Psoas muscle (tissue), 8 donors: ENCODE measurements at places on chromosomes 1 and 21. TPM values are rescaled to one million over a fixed set of nuclear protein-coding genes. Genes with fewer than 3 reads are reported as not detected.
A peak's percentile ranks its signal among the peaks of the same experiment; 100 is the strongest.

Gene APOBEC4
- total RNA-seq, result not detected

- no peak for DNase-seq
Observed at GRCh38 chr1:81369833-81370232, 430.9 kb upstream of the ADGRL2 start.

Gene PDIK1L
- total RNA-seq, result 5.8 TPM

Gene NR0B2
- total RNA-seq, result 0.25 TPM

- DNase-seq, result peak; percentile 82
Observed at GRCh38 chr1:72283307-72284083, 1.2 kb upstream of the NEGR1 start.

GRCh38 chr1:16207318-16208269 lies 4.9 kb downstream of the ARHGEF19 start:
- DNase-seq, result no peak

GRCh38 chr1:57218487-57219079 lies 205.3 kb downstream of the DAB1 start:
- DNase-seq, result no peak

- no peak for DNase-seq
Observed at GRCh38 chr1:59697150-59697800, 117.5 kb upstream of the HOOK1 start.

- DNase-seq, result peak; percentile 19
Observed at GRCh38 chr1:9996624-9997582, at the start of gene RBP7. TSS of gene RBP7 (plus strand) at chr1:9997228. CDS start at chr1:9997259, 31 bp downstream.

- DNase-seq, result no peak
Observed at GRCh38 chr1:8790987-8791386, 26.5 kb downstream of the RERE start.

Gene MEGF6
- total RNA-seq, result 4.4 TPM

Gene BNIPL
- 0.06 TPM for total RNA-seq

Gene ZP4
- not detected for total RNA-seq

Gene TEDDM1
- not detected for total RNA-seq

Gene TAS1R1
- total RNA-seq, result not detected

DNA sequence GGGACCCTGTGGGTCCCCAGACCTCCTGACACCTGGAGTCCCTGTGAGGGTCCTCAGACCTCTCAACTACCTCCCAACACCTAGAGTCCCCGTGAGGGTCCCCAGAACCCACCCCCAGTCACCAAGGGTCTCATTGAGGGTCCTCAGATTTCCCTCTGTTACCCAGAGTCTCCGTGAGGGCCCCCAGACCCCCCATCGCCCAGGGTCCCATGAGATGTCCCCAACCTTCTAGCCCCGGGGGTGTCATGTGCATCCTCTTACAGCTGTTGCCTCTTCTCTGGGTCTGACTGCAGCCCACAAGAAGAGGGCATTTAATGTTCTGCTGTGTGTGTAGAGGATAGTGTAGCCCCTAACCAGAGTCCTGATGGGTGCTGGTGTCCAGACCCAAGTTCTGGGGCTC lies 2.0 kb upstream of the GJC2 start:
- no peak for DNase-seq

DNA sequence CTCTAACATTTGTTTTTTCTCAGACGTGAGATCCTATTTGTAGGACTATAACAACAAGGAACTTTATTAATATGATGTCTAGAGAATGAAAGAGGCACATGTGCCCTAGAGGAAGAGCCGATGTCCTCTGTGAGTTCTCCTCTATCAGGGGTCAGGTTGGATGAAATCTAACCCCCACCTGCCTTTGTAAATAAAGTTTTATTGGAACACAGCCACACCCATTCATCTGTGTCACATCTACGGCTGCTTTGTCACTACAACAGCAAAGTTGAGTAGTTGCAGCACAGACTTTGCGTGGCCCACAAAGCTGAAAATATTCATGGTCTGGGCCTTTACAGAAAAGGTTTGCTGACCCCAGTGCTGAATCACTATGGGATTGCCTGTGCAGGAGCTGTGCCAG lies 571 bp upstream of the CAPN9 start:
- DNase-seq, result no peak

Gene TTC3
- total RNA-seq, result 22.2 TPM

Gene VASH2
- total RNA-seq, result 0.16 TPM

DNA sequence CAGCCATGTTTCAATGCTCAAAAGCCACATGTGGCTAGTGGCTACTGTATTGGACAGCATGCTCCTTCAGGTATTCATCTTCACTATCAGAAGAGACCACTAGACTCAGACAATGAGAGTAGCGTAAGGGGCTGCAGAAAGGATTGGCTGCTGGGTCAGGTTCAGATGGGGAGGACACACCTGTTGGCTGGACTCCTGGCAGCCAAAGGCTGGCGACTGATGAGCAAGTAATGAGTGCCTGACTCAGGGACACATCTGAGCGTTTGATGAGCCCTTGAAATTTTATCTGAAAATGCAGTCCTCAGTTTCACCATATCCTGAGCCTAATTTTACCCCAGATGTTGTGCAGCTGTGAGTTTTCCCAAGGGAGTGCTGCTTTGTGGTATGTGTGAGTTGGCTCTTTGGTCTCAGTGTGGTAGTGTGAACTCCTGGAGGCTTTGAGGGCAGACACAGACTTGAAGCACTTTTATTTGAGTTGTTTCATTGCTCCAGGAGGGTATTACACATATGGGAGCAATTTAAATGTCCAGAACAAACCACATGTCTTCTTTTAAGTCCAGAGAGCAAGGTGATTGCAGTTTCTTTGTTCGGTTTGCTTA lies 9.6 kb downstream of the ST6GALNAC3 start:
- no peak for DNase-seq

Gene CSMD2
- 0.22 TPM for total RNA-seq

DNA sequence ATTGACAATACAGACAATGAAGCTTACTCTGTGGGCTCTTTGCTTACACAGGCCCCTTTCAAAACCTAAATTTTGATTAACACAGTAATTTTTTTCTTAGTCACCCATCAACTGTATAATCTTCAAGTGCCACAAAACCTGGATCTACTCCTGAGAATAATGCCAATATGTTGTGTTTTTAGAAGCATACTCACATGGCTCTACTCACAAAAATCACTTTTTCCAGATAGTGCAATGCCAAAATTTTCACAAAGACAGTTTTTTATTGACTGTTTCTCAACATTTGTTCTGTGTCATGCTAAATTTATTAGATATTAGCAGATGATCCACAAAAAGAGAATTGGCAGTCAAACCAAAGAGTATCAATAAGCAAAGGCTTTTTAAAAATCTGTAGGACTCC lies 493.7 kb upstream of the C1orf87 start:
- no peak for DNase-seq

Gene GBP2
- total RNA-seq, result 26.8 TPM

- DNase-seq, result no peak
Observed at GRCh38 chr1:47756411-47756810, 240.8 kb downstream of the TRABD2B start.

DNA sequence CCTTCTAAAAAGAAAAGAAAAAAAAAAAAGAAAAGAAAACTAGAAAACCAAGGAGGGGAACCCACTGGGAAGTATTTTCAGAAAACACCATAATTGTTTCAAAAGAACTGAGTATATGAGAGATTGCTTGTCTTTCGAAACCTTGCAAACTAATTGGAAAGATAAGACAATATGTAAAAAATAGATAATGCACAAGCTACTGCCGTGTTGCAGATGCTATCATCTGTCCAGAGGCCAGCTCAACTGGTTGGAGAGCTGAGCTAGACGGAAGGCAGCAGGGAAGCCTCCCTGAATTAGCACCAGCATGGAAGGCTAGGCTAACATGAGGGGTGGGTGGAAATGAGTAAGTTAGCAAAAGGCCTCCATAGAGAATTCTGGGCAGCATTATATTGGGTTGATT lies 16.2 kb upstream of the CACHD1 start:
- DNase-seq, result no peak

GRCh38 chr1:30618335-30618747 lies 105.0 kb downstream of the MATN1 start:
- DNase-seq, result no peak

Gene PCSK9
- not detected for total RNA-seq

Gene EPHA10
- total RNA-seq, result not detected

DNA sequence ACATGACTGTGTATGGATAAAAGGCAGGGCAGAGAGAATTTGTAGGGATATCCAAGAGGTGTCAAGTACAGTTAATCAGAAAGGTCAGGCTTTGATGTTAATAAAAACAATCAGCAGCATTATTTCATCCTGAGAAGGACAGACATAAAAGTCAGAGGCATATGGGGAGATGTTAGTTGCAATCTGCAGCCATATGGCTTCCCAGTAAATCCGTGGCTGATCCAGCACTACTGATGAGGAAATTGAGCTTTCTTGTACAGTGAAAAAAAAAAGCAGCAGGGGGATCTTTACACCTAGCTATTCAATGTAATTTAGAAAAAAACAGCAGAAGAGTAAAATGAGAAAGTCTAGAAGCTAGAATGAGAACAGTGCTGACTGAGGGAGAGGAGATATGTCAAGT lies 2.2 kb upstream of the SPRR1B start:
- no peak for DNase-seq

Gene RNF186
- not detected for total RNA-seq

GRCh38 chr1:77762072-77762476 lies 2.4 kb upstream of the USP33 start:
- no peak for DNase-seq

DNA sequence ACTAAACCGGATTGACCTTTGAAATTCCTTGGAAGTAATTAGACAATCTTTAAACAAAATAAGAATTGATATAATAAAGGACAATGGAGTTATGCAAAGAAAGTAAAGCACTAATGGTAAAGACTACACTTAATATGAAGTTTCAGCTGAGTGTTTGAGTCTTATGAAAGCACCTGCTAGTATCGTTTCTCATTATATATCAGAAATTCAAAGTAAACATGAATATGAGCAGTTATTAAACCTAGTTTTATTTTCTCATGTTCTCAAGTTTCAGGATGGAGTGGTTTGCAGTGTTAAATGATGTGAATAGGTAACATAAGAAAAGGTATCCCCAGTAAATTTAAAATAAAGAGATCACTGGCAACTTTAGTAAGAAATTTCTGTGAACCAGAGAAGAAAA lies 188.6 kb downstream of the ZP4 start:
- DNase-seq, result no peak

DNA sequence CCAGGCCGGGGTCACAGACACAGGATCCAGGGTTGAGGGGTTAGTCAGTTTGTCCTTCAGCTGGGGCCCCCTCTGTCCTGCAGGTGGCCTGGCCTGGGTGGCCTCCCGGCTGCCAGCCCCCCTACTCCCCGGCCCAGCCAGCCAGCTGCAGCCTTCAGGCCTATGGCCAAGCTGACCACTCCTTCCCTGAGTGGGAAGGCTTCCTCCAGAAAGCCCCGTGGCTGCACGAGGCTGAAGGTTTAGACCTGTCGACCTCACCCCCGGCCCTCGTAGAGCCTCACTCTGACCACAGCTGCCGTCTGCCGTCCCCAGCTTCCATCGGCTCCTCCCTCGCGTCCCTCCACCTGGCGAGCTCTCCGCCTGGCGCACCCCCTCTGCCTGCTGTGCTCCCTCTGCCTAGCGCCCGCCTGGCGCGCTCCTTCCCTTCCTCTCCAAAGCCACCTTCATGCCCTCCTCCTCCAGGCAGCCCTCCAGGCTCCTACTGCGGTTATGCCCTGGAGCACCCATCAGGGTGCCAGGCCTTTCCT lies 9.6 kb downstream of the TTLL10 start:
- peak; percentile 48 for DNase-seq

Gene OR2G6
- total RNA-seq, result not detected

Gene CFAP107
- total RNA-seq, result not detected

GRCh38 chr1:203316626-203317093 lies 11.3 kb downstream of the BTG2 start:
- no peak for DNase-seq

Gene NID1
- 25.5 TPM for total RNA-seq

Gene HLX
- total RNA-seq, result 4.1 TPM

- DNase-seq, result no peak
Observed at GRCh38 chr1:195466639-195467038, 1141.6 kb downstream of the KCNT2 start.

Gene BSDC1
- 36.7 TPM for total RNA-seq

DNA sequence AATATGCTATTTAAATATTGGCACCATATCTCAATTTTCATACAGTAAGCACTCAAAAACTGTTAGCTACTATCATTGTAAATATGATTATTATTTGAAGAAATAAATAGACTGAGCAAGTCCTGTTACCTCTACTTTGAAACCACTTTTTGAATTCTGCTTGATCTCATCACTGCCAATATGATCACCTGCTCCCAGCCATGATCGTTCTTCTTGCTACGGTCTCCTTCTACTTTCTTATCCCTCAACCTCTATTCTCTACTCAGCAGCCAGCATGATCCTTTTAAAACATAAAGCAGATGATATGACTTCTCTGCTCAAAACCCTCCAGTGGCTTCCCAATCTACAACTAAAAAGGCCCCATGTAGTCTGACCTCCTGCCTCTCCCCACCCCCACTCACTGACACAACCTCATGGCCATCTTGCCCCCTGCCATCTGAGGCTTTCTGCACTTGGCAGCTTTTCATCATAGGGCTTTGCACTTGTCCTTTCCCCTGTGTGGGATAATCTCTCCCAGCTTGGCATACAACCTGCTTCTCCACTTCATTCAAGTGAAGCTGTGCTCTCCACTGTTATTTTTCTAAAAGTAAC lies 27.2 kb downstream of the CD34 start:
- no peak for DNase-seq

- no peak for DNase-seq
Observed at GRCh38 chr21:24881506-24881905, 725.8 kb downstream of the MRPL39 start.

Gene FMO1
- total RNA-seq, result not detected

Gene MARCKSL1
- total RNA-seq, result 5.6 TPM

DNA sequence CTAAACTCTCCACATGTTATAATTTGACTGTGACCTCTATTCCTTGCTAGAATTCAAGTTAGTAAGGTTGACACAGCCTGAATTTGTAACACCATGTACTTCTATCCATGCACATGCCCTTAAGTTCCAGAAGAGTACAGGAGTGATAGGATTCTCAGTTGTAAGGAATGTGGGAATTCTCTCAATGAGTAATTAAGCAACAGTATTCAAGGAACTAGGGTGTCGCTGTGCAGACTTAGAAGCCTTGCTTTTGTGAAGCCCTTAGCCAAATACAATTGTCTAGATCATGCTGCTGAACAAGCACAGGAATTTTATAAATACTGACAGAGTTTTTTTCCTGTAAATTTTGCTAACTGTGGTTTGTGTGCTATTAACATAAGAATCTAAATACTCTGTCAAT lies 276.3 kb upstream of the PTBP2 start:
- no peak for DNase-seq

Gene RAB3B
- not detected for total RNA-seq

GRCh38 chr1:169024800-169025271 lies 81.7 kb upstream of the ATP1B1 start:
- no peak for DNase-seq

Gene SOAT1
- 7.6 TPM for total RNA-seq

Gene UBIAD1
- 21.9 TPM for total RNA-seq

- no peak for DNase-seq
Observed at GRCh38 chr1:96259399-96259798, 462.2 kb upstream of the PTBP2 start.

DNA sequence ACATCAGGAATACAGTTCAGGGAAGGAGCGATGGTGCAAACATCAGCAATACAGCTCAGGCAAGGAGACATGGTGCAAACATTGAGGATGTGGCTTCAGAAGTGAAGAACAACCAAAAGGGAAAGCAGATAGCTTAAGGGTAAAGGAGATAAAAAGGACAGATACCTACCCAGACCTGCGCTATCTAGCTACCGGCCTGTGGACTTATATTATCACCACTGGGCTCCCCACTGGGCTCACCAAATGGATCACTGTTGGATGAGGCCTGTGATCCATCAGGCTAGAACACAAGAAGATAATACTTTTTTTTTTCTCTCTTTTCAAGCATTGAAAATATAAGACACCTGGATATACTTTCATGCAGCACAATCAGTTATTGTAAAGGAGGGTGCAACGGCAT lies 44.7 kb upstream of the C8B start:
- no peak for DNase-seq
